Omental fat pad (tissue), 4 donors: ENCODE measurements at places on chromosomes 7 and 10. TPM values are rescaled to one million over a fixed set of nuclear protein-coding genes. Genes with fewer than 3 reads are reported as not detected.

DNA sequence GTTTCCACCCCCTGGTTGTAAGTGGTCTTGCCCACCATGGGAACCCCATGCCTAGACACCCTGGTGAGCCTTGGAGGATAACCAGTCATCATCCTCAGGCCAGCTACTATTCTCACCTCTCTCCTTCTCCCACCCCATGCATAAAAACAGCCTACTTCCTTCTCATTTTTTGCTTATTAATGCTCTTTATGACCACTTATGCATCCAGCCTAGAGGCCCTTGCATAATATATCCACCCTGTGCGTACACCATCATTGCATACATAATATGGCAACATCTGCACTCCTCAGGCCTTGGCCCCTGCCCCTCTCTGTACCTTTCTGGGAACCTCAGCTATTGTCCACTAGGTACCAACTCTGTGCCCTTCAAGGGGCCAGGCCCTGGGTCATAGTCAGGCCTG lies 91.0 kb downstream of the CDH23 start:
- DNase-seq, result no peak

DNA sequence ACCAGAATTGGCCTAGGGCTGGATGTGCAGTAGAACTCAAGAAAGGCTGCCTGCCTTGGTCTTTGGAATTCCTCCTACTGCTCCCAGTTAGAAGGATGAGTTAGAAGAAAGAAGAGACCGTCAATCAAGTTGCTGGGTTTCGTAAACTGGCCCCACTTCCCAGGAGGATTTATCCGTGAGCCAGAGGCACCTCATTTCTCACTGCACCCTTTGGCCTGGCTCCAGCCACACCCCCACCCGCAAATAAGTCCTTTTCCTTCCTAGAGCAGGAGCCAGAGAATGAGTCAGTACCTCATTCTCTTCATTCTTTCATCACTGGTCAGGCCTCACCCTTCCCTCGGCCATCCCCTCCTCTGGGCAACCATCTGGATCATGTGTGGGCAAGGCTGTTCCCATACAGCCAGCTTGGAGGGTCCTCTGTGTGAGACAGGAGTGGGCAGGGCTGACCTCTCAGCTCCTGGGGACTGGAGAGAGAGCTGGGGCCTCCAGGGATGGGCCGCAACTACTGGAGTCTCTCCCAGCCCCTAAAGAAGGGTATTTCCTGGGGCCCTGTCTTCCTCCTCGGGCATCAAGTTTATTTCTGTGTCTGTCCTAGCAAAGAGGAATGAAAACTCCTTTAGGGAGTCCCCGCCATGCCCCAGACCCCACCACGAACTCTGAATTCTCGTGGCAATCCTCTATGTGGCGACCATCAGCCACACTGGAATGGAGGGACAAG lies 87.2 kb upstream of the DUSP5 start:
- DNase-seq, result peak; percentile 57

GRCh38 chr7:103129702-103130549 lies 19.0 kb downstream of the NAPEPLD start:
- DNase-seq, result no peak

- no peak for DNase-seq
These were observed 779 bp downstream of the NFKB2 start for GRCh38 chr10:102396317-102396650.

GRCh38 chr10:52539463-52539862 lies 225.4 kb downstream of the DKK1 start:
- no peak for DNase-seq

- no peak for DNase-seq
These were observed 43.1 kb downstream of the BRAF start for GRCh38 chr7:140881507-140882228.

- DNase-seq, result no peak
These were observed 22.3 kb upstream of the CAMK1D start for GRCh38 chr10:12327074-12327473.

DNA sequence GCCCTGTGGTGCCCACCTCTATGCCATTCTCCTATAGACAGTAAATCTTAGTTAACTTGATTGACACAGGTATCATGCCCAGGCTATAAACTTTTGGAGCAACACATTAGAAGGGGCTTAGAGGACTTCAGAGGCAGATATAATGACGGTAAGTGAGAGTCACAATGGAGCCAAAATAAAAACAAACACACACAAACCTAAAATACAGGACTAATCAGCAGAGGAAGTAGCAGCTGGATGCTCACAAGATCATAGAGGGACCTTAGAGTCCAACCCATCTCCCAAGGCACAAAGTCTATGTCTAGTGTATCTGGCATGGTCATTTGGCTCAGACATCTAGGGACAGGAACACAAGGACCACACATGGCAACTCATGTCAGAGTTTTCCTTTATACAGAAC lies 12.3 kb downstream of the SLC13A4 start:
- DNase-seq, result no peak

GRCh38 chr7:20352573-20353306 lies 22.0 kb downstream of the ITGB8 start:
- DNase-seq, result no peak

DNA sequence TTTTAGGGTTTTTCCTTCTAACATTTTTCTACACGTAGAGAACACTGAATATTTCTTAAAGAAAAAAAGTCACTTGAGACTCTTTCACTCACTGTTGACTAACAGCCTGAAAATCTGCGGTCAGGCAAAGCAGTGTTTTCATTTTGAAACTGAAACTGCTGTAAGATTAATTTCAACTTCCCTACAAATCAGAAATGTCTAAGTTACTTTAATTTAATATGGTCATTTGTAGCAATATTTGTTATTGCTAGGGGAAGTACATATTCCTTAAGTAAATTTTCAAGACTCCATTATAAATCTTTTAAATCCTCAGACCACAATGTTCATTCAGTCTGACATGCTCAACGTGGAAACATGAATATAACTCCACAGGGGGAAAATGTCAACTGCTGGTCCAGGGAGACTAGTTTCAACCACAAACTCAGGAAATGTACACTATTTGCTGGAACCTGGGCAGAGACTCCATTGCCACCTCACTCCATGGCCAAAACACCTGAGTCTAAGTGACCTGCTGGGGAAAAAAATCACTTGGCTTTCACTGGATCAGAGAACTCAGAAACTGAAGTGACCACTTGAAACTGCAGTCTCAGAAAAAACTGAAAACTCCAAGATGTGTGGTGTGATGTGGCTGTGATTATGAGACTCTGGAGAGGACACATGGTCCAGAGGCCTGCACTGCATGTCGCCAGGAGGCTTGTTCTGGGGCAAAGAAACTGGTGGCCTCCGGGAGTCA lies 161.2 kb downstream of the TAX1BP1 start:
- no peak for DNase-seq

GRCh38 chr7:92697012-92697411 lies 106.8 kb upstream of the FAM133B start:
- no peak for DNase-seq

DNA sequence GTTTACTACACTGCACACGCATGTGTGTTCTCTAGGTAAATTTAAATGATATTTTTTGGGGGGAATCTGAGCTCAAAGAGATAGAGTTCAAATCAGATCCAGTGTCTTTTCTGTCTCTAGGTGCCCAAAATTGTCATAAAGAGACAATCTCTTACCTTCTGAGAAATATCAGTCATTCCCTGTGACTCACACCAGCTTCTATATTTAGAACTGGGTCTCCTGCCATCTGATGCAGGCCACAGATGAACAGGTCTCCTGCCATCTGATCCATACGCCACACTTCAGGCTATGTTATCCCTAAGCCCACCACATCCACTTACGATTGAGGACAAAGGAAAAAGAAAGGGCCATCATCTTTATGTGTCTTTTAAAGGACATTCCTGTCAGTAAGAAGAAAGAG lies 136.3 kb upstream of the LAMB4 start:
- no peak for DNase-seq

Gene ACBD7
- 0.48 TPM for total RNA-seq

Gene TCERG1L
- not detected for total RNA-seq

Gene PTN
- 15.0 TPM for total RNA-seq
